IMR-90 (cell line): ENCODE measurements at places on chromosomes 12 and 14. TPM values are rescaled to one million over a fixed set of nuclear protein-coding genes. Genes with fewer than 3 reads are reported as not detected.

Gene RPGRIP1
- not detected in 2 replicates for total RNA-seq

Gene ATF7IP
- total RNA-seq: 22.8 and 30.6 TPM in 2 replicates

Gene TTC6
- under 0.01 TPM in 2 replicates for total RNA-seq

Gene ALX1
- not detected in 2 replicates for total RNA-seq

Gene CYP46A1
- total RNA-seq: under 0.01 and 0.18 TPM in 2 replicates

Gene NGB
- not detected in 2 replicates for total RNA-seq

Gene GLIPR1L2
- not detected in 2 replicates for total RNA-seq

Gene TNS2
- total RNA-seq: 10.4 and 10.6 TPM in 2 replicates

Gene ABCD2
- total RNA-seq: not detected in 2 replicates

Gene SERPINA3
- total RNA-seq: under 0.01 and 0.36 TPM in 2 replicates
